ENCODE measurements at places on chromosomes 3 and 15.

- DNase-seq, result no peak
These were observed 90.2 kb downstream of the CHSY1 start for GRCh38 chr15:101161656-101162055.

DNA sequence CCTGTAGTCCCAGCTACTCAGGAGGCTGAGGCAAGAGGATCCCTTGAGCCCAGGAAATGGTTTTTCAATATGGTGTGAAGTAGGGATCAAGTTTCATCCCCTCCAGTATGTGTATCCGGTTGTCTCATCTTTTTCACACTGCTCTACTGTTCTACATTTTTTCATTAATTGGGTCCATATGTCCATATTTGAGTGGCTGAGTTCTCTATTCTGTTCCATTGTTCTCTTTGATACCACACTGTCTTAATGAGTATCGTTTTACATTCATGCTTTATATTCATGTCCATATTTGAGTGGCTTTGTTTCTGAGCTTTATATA, 81.6 kb upstream of the LRRFIP2 start:
- DNase-seq, result no peak

GRCh38 chr3:72081471-72082185, 296.7 kb upstream of the PROK2 start:
- DNase-seq, result no peak

GRCh38 chr3:114649331-114649730, 355.5 kb downstream of the TIGIT start:
- no peak for DNase-seq

DNA sequence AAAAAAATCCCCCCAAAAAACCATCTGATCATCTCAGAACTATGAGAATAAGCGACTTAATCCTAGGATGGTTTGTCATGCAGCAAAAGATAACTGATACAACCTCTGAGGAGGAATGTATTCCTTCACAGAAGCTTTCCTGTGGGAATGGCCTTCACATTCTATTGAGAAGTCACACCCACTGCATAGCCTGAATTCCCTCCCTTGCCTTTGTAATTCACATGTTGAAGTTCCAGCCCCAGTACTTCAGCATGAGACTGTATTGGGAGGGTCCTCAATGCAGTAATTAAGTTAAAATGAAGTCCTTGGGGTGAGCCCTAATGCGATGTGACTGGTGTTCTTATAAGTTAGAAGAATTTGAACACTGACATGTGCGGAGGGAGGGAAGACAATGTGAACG, 395.2 kb downstream of the TUSC7 start:
- no peak for DNase-seq

DNA sequence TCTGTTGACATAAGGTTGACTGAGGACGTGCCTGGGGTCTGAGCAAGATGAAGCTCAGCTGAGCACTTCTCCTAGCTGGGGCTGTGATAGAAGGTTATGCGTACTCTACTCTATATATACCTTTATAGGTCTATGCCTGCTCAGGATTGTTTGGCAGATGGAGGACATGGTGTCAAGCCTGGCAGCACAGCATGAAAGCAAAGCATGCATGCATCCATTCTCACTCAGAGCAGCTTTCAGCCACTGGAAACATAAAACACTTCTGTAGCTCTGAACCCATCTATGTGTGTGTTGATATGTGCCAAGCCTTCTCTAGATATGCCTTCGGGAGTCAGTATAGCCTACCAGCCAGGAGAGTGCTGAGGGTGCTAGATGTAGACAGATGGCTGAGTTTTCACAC, 142.3 kb upstream of the NUDT16 start:
- no peak for DNase-seq

GRCh38 chr3:123346021-123346420, 102.9 kb downstream of the ADCY5 start:
- no peak for DNase-seq

- DNase-seq, result no peak
These were observed 96.5 kb downstream of the SUCLG2 start for GRCh38 chr3:67557848-67558355.

DNA sequence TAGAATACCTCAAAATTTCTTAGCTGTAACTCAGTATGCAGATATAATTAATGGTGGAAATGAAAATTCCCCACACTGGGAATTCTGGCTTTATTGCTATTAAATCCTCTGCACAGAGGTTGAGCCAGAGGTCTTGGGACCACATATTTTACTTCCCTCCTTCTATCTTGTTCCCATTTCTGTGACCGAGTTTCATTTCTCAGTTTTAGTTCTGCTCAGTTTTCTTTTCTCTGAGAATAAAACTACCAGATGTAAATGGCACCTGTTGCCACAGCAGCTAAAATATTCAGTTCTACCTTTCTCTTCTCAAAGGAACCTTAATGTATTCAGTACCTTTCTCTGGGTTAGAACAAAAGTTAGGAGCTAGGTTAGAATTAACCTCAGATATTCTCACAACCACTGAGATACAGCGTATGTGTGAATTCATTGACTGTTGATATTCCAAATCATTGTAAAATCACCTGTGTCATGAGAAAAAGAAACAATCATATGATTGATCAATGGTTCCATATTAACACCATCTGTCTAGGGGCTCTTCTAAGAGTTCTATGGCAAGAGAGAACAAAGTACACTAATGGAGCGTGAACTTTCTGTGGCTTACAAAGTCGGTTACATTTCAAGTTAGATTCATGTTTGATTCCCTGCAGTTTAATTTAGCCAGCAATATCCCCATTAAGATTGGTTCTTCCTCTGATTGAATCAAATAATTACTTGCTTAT, 374.1 kb downstream of the EFHB start:
- DNase-seq, result no peak

GRCh38 chr3:141915766-141916165, 39.3 kb downstream of the ATP1B3 start:
- no peak for DNase-seq

GRCh38 chr15:32129815-32130214, 99.5 kb downstream of the CHRNA7 start:
- DNase-seq, result no peak

GRCh38 chr3:122915300-122916055, 112.1 kb downstream of the SEMA5B start:
- no peak for DNase-seq

- no peak for DNase-seq
These were observed 145.2 kb downstream of the P3H2 start for GRCh38 chr3:189975391-189975990.

DNA sequence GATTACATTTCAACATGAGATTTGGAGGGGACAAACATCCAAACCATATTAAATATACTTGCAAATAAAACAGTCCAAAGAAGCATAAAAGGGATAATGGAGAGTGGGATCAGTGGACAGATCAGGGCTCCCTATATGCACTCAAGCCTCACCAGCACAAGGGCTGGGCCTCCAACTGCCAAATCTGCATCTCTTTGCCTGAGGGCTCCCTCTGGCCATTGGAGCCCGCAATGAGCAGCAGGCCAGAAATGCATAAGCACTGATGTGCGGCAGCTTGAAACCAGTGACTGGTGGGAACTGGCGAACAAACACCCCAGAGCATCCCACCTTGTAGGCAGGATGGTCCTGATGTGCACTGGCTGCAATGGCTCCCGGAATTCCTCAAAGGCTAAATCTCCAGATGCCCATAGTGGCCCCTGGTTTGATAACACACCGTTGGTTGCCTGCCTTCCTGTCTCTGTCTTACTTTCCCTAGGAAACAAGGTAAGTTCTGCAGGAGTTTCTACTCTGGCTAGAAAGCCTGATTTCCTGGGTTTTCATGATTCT, 55.9 kb upstream of the POMGNT2 start:
- DNase-seq, result no peak

- DNase-seq, result no peak
These were observed 2.8 kb downstream of the EIF2AK4 start for GRCh38 chr15:39936681-39937080.

- no peak for DNase-seq
These were observed 3.0 kb downstream of the CCR9 start for GRCh38 chr3:45889337-45889736.

- no peak for DNase-seq
These were observed 30.2 kb downstream of the LYSMD4 start for GRCh38 chr15:99702895-99703602.

DNA sequence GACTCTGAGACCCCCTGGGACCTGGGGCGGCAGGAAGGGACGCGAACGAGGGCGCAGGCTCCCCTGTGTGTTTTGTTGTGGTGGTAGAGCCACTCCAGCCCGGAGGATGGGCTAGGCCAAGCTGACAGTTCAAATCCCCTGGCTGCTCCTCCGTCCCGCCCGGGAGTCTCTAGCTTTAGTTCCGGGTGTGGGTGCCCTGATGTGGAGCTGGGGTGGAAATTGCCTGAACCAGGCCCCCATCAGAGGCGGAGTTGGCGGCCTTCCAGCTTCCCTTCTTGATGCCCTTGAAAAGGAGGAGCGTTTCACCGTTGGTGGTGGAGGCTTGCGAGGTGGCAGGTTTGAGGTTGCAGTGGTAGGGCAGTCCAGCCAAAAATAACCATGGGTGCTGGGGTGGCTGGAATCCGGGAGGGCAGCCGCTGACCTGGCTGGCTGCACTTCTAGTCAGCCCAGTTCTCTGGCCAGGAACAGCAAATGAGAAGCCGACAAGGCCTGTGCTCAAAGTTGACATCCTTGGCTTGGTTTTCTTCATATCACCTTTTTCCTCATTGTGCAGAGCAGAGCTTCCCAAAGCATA, 817 bp downstream of the CLK3 start:
- peak; percentile 43 for DNase-seq

DNA sequence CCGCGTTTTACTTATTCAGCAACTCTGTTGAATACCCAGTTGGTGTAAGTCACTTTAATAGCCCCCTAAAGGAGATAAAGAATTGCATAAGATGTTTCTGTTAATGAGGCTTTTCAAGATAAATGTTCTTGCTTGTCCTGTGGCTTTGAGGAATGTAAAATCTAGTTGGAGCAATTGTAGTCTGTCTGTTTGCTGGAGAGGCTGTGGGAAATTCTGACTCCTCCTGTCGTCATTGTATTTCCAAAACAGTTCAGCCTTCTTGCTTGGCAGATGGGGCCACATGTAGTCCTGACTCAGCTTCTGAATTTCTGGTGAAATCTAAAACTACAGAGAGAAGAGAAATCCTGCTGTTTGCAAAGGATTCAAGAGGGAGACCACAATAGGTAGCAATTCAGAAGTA, 114.4 kb downstream of the RYR3 start:
- no peak for DNase-seq

- DNase-seq, result no peak
These were observed 9.7 kb upstream of the CXCR6 start for GRCh38 chr3:45933591-45933990.

DNA sequence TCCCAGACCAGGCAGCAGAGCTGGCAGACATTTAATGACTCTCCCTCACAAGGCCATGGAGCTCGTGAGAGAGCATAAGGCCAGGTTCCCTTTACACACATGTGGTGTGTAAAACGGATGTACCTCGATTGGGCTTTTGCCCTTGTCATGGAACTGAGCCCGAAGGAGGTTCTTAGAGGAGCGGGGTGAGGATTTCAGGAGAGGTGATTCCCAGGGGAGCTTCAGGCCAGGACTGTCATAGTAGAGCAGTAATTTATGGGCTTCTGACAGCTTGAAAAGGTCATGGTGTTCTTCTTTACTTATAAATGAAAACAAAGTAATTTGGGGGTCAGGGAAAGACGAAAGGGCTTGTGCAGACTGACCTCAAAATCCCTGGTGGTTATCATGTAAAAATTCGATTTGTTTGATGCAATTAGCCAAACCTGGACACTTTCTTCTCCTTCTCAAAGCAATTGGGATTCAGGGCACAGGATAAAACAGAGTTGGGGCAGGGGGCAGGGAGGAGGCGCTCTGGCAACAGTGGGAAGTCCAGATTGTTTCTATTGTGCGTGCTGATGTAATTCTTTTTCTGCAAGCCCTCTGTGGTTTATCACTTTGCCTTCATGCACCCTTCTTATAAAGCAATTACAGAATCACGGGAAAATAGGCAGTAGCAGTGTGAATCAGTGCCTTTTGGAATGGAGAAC, 51.0 kb downstream of the CACNA1D start:
- DNase-seq, result no peak

DNA sequence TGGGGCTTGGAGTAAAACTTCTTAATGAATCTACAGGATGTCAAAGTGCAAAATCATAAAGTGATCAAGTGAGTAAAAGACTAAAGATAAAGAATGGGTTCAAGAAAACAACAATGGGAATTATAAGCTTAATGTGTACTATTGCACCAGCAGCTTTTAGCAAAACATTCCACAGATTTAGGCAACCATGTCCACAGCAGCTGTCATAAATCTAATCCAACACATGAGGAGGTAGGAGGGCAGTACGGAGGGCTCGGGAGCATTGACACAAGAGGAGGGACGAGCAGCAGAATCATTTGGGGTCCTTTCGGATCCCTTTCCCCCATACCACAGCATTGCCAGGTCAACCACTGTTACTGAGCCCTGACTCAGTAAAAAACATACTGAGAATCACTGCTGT, 464.3 kb upstream of the WNT5A start:
- no peak for DNase-seq

GRCh38 chr3:359672-360071, 163.1 kb downstream of the CHL1 start:
- DNase-seq, result no peak

DNA sequence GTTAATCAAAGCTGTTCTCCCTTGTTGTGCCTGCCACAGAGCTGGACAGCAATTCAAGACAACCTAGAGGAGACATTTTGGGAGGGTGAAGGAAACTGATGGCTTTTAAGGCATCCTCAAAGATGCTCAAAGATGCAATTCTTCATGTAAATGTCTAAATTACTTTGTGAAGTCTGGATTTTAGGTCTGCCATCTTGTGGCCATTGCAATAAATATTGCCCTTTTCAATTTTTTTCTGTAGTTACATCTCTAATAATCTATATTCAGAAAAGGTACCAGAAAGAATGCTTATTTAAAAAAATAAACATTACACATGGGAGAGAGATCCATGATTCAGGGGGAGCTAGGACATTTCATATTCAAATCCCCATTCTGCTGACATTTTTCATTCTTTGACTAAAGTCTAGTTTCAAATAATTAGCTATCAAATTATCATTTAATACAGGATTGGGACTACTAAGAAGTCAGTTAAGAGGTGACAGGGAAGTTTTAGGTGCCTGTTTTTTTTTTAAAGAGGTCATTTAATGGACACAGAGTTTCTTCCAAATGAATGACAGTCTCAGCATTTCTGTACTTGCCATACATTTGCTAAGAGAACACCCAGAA, 259.8 kb upstream of the WNT5A start:
- peak; percentile 19 for DNase-seq

- no peak for DNase-seq
These were observed 390.1 kb downstream of the IL20RB start for GRCh38 chr3:137347817-137348368.

GRCh38 chr3:197001106-197001971, 28.3 kb downstream of the MELTF start:
- no peak for DNase-seq

DNA sequence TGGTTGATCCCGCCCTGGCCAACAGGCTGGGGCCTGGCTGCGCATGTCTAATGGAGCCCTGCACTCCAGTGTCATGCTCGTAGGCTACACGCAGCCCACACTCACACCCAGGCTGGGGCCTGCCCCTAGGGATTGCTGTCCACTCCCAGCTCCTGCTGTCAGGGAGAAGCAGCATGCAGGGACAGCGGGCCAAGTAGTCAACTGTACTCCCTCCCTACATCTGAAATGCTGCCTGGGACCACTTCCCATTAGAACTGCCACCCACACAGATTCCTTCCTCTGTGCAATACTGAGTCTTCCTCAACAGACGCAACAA, 16.1 kb downstream of the ALS2CL start:
- peak; percentile 35 for DNase-seq

- DNase-seq, result no peak
These were observed 261.3 kb upstream of the TLE3 start for GRCh38 chr15:70358871-70359647.

GRCh38 chr3:122767540-122768372, 25.9 kb downstream of the HSPBAP1 start:
- DNase-seq, result no peak
